GM23248 (cell line): ENCODE measurements at places on chromosomes 5 and 9.

DNA sequence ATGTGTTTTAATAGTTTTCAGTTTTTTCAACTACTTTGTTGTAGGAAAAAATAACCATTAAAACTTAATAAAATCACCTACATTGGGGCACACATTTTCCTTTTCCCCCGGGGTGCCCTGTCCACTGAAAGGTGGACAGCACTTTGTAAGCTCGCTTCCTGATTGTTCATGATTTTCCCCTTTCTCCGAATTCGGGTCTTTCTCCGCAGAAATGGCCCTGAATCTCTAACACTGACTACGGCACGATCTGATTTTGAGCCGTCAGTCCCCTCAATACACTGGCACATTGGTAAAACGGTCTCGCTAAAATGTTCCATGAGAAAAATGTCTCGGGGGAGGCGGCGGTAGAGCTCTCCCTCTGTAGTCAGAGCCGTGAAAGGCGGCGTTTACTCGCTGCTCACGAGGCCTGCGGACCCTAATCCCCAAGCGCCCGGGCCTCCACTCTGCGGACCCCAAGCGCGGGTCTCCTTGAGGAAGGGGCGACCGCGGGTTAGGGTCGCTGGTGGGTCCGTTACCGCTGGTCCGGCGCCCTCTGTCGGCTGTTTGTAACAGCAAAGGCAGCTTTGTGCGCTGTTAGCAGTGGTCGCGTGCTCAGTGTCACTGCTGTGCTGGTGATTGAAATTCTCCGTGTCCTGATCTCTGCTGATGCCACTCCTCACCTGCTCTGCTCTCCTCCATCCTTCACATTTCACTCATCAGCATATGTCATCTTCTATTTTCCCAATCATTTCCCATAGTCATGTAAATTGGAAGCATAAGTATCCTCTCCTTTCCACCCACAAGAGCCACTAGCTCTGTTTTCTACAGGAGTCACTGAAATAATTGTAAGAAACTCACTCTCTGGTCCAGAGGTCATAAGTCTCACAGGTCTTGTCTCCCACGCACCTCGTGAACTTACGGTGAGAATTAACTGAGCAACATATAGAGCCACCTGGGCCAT lies 10.8 kb upstream of the IFNA2 start:
- H3K27ac ChIP-seq = no peak overlapping the region
- H3K4me3 ChIP-seq = peak overlapping the region; percentile 72
- DNase-seq = peak; percentile 59
- no peaks in the 10 kb centered on the region for H3K4me1 ChIP-seq
- no peaks in the 10 kb centered on the region for H3K36me3 ChIP-seq

- no peak overlapping the region for H3K4me3 ChIP-seq
- no peaks in the 10 kb centered on the region for H3K27me3 ChIP-seq
- DNase-seq = peak; percentile 70
- H3K36me3 ChIP-seq = no peaks in the 10 kb centered on the region
These were observed 67.0 kb upstream of the TGFBR1 start for GRCh38 chr9:99037769-99038483.

DNA sequence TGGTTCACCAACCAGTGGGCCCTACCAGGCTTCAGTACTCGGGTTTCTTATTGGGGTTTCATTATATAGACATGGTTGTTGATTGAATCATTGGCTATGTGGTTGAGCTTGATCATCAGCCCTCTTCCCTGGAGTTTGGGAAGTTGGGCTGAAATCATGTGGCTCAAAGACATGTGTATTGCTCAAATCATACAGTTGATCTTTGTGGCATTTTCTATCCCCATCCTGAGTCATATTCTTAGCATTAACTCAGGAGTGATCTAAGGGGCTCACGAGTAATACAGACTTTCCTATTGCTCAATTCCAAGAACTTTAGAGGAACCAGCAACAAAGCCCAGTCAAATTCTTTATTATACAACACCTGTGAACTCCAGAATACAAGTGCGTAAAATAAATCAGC lies 66.2 kb downstream of the SMC5 start:
- no peak overlapping the region for H3K4me3 ChIP-seq
- no peaks in the 10 kb centered on the region for H3K27me3 ChIP-seq
- peaks cover 51% of the 10 kb centered on the region for H3K36me3 ChIP-seq
- H3K27ac ChIP-seq = peak overlapping the region; percentile 66
- H3K4me1 ChIP-seq = peaks cover 12% of the 10 kb centered on the region

DNA sequence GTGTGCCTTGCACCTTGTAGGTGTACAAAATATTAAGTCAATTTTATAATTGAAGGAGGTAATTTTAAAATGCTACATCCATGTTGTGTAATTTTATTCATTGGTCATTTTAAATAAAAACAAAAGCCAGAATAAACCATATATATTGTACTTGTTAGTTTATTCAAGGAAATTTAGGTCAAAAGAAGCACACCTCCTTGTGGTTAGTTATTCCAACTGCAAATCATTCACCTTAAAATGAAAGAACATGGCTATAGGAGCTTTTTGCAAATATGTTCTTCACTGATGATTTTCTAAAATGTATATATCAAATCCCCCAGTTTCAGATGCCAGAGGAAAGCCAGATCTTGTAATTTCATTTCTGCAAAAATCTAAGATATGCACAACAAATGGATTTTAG lies 5.4 kb upstream of the MOCS2 start:
- peak; percentile 42 for DNase-seq
- H3K27me3 ChIP-seq = no peaks in the 10 kb centered on the region
- no peak overlapping the region for H3K4me3 ChIP-seq

GRCh38 chr9:23493219-23493618 lies 332.8 kb downstream of the ELAVL2 start:
- H3K27me3 ChIP-seq = no peaks in the 10 kb centered on the region
- no peak overlapping the region for H3K27ac ChIP-seq
- no peak for DNase-seq
- no peak overlapping the region for H3K4me3 ChIP-seq

- H3K27me3 ChIP-seq = no peaks in the 10 kb centered on the region
- H3K36me3 ChIP-seq = no peaks in the 10 kb centered on the region
- H3K4me3 ChIP-seq = no peak overlapping the region
- peaks cover 38% of the 10 kb centered on the region for H3K4me1 ChIP-seq
- H3K27ac ChIP-seq = peak overlapping the region; percentile 77
These were observed 21.3 kb downstream of the AKNA start for GRCh38 chr9:114366334-114367128.

DNA sequence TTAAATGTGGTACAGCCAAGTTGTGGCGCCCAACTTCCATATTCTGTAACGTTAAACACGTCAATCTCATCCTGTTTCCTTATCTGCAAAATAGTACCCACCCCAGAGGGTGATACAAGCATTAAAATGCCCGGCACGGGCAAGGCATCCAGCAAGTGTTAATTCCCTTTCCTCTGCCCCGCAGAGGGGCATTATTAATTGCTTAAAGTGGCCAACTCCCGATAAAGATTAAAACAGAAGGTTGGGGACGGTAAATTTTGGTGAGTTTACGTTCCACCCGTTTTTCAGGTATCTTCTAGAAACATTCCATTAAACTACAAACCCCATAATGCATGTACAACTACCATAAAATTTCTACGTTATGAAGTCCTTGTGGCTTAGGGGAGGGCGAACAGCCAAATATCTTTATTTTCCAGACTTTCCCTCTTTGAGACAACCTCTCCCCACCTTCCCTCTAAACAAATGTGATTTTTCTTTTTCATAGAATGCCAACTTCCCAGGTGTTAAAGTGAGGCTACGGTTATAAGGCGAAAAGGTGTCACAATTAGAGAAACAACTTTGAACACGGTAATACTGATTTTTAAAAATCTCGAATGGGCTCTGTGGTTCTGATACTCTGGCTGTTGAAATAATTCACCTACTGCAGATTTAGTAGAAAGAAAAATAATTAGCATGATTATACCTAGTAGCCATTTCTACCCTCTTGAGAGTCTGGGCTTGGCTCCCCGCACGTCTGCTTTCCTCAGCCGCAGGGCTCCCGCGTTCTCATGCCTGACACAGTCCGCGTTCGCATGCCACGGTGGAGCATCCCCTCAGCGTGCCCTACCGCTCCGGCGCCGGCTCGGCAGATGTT lies 1.2 kb upstream of the GPBP1 start:
- H3K27ac ChIP-seq = peak overlapping the region; percentile 99
- H3K27me3 ChIP-seq = no peaks in the 10 kb centered on the region
- peak overlapping the region; percentile 92 for H3K4me3 ChIP-seq
- DNase-seq = peak; percentile 54
- no peaks in the 10 kb centered on the region for H3K36me3 ChIP-seq

DNA sequence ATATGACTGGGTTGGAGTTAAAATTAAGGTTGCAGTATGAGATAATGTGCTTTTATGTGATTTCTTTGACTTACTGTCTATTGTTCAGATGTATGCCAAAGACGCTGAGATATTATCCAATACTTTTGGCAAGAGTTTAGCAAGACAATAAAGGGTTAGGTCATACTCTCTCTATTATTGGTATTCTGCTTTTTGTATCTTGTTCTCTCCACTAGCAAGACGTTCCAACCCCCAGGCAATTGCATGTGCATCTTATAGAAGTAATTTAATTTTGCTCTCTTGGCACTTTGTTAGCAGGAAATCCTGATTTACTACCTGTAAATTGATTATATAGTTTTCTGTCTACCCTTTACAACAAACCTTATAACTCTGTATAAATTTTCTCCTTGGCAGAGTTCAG lies 1093.6 kb downstream of the CDH9 start:
- no peaks in the 10 kb centered on the region for H3K36me3 ChIP-seq
- H3K27me3 ChIP-seq = no peaks in the 10 kb centered on the region
- no peak overlapping the region for H3K27ac ChIP-seq
- no peak for DNase-seq
- H3K4me3 ChIP-seq = no peak overlapping the region

- peaks cover 14% of the 10 kb centered on the region for H3K4me1 ChIP-seq
- H3K36me3 ChIP-seq = no peaks in the 10 kb centered on the region
- no peaks in the 10 kb centered on the region for H3K27me3 ChIP-seq
- H3K4me3 ChIP-seq = no peak overlapping the region
- H3K27ac ChIP-seq = no peak overlapping the region
These were observed 69.7 kb upstream of the ADCY2 start for GRCh38 chr5:7325975-7326913.

GRCh38 chr5:59218424-59219045 lies 635.7 kb downstream of the RAB3C start:
- no peak overlapping the region for H3K4me3 ChIP-seq
- H3K4me1 ChIP-seq = no peaks in the 10 kb centered on the region; the same call in 1 of the 2 replicates
- no peaks in the 10 kb centered on the region for H3K36me3 ChIP-seq
- DNase-seq = peak; percentile 23
- H3K27ac ChIP-seq = no peak overlapping the region

DNA sequence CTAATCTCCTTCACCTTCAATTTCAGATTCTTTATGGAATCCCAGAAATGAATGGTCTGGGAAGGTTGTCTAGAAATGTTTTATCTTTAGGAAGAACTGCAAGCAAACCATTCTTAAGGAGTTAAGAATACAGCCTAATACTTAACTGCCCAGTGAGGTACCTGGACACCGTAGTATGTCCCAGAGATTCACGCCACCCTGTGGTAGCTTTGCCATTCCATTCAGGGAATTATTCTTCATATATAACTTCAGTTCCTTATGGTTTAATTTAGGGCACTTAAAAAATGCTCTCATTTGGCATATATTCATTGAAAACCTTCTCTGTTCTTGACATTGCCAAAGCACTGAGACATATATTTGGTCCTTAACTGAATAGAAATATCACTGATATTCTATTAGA lies 49.7 kb downstream of the ACTBL2 start:
- H3K27ac ChIP-seq = no peak overlapping the region
- peaks cover 26% of the 10 kb centered on the region for H3K4me1 ChIP-seq
- no peak for DNase-seq
- H3K27me3 ChIP-seq = no peaks in the 10 kb centered on the region

- DNase-seq = no peak
- H3K27me3 ChIP-seq = peaks cover under 1% of the 10 kb centered on the region; the same call in 1 of the 2 replicates
- H3K36me3 ChIP-seq = no peaks in the 10 kb centered on the region
- no peak overlapping the region for H3K27ac ChIP-seq
- no peak overlapping the region for H3K4me3 ChIP-seq
These were observed 64.0 kb downstream of the NSUN2 start for GRCh38 chr5:6568889-6569288.

DNA sequence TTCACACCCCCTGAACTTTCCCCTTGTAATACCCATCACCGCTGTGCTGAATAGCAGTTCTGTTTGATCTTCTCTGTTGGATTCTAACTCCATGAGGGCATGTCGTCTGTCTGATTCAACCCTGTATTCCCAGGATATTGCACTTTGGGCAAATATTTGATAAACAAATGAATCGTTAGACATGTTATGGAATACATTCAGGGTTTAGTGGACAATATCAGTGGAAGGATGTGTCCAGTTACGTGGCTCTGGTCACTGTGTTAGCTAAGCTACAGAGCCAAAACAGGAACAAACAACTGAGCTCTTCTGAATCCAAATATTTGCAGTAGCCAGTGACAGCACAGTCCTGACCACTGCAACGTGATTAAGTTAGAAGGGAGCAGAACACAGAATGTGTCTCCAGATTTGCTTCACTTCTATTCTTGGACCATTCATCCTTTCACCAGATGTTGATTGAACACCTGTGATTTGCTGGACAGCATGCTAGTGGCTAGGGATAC lies 13.2 kb downstream of the ANGPTL2 start:
- H3K27ac ChIP-seq = no peak overlapping the region
- DNase-seq = no peak
- no peaks in the 10 kb centered on the region; the same call in 1 of the 2 replicates for H3K4me1 ChIP-seq
- H3K27me3 ChIP-seq = no peaks in the 10 kb centered on the region
- H3K36me3 ChIP-seq = peaks cover 8% of the 10 kb centered on the region; the same call in 1 of the 2 replicates

GRCh38 chr5:67996596-67996995 lies 219.0 kb upstream of the PIK3R1 start:
- no peak for DNase-seq
- no peaks in the 10 kb centered on the region for H3K27me3 ChIP-seq
- H3K36me3 ChIP-seq = no peaks in the 10 kb centered on the region
- H3K27ac ChIP-seq = no peak overlapping the region
- no peak overlapping the region for H3K4me3 ChIP-seq

GRCh38 chr9:69433392-69433791 lies 108.4 kb downstream of the ENTREP1 start:
- H3K4me3 ChIP-seq = no peak overlapping the region
- H3K27me3 ChIP-seq = no peaks in the 10 kb centered on the region
- H3K4me1 ChIP-seq = no peaks in the 10 kb centered on the region
- peak; percentile 56 for DNase-seq
- H3K27ac ChIP-seq = no peak overlapping the region
- no peaks in the 10 kb centered on the region for H3K36me3 ChIP-seq

DNA sequence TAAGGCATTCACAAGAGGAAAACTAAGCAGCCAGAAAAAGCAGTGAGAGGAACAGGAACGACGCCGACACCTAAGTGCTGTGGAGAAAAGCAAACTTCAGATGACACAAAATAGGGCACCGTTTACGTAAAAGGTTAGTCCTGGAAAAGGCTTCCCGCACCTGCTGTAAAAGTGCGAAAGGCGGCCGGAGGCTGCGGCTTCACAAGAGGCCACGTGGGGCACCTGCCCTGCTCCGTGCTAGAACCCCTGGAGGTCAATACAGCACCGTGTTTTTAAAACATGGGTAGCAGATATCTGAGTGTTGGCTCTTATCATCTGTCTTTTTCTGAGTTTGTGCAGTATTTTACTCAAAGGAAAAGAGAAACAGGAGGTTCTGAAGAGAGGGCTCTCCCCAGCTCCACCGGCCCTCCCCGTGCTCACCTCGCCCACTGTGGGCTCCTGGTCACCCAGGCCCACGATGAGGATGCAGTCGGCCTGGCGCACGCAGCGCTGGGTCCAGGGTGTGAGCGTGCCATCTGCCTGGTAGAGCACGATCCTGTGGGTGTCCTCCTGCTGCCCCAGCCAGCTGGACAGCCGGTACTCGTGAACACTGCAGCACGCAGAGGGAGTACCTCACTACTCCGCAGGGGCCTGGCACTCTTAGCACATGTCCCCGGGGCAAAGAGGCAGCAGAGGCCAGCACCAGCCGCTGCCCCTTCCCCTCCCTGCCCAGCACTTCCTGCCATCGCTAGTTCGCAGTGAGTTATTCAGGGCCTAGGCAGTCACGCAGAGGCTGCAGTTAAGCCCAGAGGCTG lies 21.0 kb upstream of the NSMF start:
- H3K27me3 ChIP-seq = no peaks in the 10 kb centered on the region
- no peak overlapping the region for H3K27ac ChIP-seq
- no peak for DNase-seq
- H3K4me3 ChIP-seq = no peak overlapping the region
- H3K36me3 ChIP-seq = no peaks in the 10 kb centered on the region
- no peaks in the 10 kb centered on the region for H3K4me1 ChIP-seq
